ENCODE measurements at places on chromosomes 13 and 19.

DNA sequence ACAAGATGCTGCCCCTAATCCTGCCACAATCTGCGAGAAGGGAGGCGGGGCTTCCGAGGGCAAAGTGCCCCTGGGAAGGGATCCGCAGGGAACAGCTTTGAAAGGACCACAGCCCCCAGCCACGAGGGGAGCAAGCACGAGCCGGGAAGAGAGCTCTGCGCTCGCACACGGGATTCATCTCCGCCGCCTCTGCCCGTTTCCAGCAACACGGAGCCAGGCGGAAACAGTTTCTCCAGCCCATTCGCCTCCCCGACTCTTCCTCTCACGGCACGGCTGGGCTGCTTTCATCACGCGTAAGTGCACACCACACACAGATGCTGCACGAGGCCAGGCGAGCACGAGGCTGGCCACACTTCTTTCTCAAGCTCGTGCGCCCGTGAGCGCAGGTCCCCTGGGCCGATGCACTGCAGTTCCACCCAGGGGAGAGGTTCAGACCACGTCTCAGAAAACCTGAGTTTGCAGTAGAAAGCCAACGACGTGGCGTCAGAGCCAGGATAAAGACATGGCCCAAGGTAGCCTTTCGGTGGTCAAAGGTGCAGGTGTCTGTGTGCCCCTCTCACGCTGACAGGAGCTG is 33.6 kb downstream of the NAXD start:
- DNase-seq = no peak

- DNase-seq = no peak
Measured at GRCh38 chr19:18435178-18435841, 2.6 kb downstream of the ISYNA1 start.

- no peak for DNase-seq
Measured at GRCh38 chr19:33048806-33049676, 15.6 kb downstream of the RHPN2 start.

- no peak for DNase-seq
Measured at GRCh38 chr19:29928831-29929230, 13.2 kb upstream of the URI1 start.

DNA sequence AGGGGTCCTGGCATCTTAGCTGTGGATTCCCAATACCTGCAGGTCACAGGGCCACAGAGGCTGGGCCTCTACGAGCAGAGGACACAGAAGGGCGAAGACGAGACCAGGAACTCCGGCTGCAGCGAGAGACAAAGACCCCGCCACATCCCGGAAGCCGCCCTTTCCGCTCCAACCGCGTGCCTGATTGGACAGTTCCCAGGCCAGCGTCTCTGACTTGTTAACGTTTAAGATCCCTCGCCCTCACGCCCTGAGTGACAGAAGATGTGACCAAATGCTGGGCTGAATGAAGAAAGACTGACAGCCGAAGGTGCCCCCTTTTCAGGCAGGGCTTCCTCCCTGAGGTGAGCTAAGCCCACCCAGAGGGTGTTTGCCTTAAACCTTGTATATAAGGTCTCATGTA is at the start of gene ZNF98:
TSS of gene ZNF98 (minus strand) at position 136 of the 400 bp plus-strand sequence. CDS start at position 14, 122 bp downstream.
- DNase-seq = no peak

DNA sequence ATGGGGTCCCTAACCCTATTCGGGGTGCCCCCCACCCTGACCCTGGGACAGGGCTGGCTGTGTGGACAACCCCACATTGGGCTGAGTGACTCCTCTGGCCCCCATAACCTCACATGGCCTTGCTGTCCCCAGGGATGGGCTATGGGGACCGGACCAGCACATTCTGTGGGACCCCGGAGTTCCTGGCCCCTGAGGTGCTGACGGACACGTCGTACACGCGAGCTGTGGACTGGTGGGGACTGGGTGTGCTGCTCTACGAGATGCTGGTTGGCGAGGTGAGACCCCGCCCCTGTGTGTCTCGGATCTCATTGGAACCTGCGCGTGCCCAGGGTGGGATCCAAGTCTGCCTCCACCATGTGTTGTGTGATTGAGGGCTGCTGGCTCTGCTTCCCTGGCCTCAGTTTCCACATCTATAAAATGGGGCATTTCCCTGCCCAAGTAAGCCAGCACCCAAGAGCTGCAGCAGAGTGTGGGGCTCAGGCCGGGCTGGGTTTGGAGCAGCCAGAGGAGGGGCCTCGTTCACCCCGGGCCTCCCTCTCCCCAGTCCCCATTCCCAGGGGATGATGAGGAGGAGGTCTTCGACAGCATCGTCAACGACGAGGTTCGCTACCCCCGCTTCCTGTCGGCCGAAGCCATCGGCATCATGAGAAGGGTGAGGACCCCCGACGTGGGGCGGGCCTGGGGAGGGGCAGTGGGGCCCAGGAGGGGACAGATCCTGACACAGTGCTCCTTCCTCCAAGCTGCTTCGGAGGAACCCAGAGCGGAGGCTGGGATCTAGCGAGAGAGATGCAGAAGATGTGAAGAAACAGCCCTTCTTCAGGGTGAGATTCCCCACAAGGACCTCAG is 4.9 kb downstream of the PTGER1 start:
- DNase-seq = no peak
